Activated T-cell treated with anti-CD3 and anti-CD28 coated beads for 24 hours (primary cell): ENCODE measurements at places on chromosomes 13 and 19.

DNA sequence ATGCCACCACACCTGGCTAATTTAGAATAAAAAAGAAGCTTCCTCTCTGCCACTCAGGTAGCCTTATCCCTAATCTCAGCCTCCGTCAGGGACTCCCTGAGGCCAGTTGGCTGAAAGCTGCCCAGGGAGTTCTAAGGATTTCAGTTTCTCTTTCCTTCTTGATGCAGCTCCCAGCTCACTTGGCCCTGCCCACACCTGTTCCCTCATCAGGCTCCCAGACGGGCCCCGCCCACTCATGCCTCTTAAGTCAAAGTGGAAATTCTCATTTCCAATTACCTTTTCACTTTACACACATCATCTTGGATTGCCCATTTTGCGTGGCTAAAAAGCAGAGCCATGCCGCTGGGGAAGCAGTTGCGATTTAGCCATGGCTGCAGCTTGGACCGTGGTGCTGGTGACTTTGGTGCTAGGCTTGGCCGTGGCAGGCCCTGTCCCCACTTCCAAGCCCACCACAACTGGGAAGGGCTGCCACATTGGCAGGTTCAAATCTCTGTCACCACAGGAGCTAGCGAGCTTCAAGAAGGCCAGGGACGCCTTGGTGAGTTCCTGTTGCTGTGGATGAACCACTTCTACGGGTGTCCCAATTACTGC lies at the start of gene IFNL1:
Gene IFNL1 (plus strand): TSS at position 353 of the 591 bp plus-strand sequence. CDS start 15 bp downstream, at position 368.
- no peak for DNase-seq

GRCh38 chr19:29098863-29099481 lies 114.0 kb downstream of the UQCRFS1 start:
- no peak for DNase-seq

GRCh38 chr13:100115693-100116254 lies 26.9 kb downstream of the PCCA start:
- DNase-seq: no peak

GRCh38 chr13:111116856-111117255 lies 1.7 kb downstream of the ARHGEF7 start:
- no peak for DNase-seq

DNA sequence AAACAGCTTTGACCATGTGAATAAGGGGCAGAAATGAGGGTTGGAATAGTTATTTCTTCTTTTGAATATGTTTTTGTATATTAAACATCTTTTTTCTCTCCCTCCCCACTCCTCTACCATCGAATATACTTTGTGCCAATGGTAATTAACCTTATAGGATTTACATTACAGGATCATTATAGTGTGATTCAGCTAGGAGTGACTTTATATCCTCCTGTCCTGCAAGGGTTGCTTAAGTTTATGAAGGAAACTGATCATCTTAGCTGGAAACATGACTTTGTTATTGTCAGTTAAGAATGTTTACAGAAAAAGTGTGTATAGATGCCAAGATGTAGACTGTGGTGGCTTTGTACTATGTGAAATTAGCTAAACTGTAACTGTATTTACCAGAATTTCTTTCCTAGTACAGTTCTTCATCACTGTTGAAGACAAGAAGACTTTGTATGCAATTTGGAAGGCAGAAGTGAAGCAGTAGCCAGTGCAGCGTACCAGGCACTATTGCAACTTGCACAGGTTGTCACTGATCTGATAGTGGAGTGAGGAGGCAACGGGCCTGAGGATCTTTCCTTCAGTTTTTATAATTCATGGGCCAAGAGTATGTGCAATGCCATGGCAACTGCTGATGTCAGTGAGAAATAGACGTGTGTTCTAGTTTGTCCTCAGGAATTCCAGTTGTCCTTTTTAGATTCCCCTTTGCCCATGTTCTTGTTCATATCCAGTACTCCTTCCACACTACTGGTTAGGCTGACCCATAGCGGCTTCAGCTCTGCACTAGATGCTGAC lies 8.2 kb upstream of the PAN3 start:
- no peak for DNase-seq

DNA sequence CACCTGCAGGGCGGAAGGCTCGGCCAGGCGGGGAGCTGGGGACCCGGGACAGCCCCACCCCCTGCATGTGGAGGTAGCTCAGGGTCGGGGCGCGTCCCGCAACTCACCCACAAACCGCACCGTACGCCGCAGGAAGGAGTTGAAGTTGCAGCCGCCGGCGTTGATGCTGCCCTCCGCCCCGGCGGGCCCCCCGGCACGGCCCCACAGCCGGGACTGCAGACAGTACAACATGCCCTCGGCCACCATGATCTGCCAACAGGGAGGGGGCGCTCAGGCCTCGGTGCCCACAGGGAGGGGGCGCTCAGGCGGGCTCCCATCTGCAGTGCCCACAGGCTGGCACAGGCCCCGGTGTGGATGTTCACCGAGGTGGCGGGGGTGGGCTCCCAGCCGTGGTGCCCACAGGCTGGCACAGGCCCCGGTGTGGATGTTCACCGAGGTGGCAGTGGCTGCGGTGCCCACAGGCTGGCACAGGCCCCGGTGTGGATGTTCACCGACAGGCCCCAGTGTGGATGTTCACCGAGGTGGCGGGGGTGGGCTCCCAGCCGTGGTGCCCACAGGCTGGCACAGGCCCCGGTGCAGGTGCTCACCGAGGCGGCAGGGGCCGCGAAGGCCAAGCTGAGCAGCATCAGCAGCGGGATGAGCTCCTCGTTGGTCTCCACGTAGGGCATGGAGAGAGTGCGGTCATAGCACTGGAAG lies 6.5 kb downstream of the PLPPR3 start:
- no peak for DNase-seq

GRCh38 chr19:46975011-46975924 lies 44.4 kb upstream of the NPAS1 start:
- no peak for DNase-seq

- DNase-seq: no peak
Observed at GRCh38 chr19:291006-291521, at the start of gene PLPP2. Gene PLPP2, minus strand, starts transcription at chr19:291403. Its CDS starts 67 bp downstream, at chr19:291336.

DNA sequence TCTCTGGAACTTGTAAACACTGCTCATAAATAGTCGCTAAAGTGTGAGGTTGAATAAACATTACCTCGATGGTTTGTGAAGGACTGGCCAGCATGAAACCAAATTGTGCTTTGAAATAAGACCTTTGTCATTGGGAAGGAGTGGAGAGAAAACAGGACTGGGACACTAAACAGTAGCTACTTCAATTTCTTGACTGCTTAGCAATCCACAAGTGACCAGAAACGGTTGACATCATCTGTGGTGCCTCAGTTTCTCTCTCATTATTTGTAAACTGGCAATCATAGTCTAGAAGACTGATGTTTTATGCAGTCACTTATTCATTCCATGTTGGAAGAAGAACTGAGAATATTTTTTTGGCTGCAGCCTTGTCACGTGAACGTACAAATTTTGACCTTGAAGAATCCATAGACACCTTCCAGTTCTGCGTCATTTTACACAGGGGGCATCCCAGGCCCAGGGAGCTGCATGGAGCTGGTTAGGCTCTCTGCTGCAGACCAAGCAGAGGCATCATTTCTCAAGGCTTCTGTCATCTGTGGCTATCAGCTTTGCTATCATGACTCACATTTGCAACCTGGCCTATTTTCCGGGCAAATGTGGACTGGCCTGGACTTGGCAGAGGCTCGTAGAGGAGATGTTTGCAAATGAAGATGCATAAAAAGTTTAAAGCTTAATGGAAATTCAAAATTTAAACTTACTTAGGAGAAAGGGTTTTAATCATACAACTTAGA lies 391.8 kb downstream of the FGF9 start:
- no peak for DNase-seq

DNA sequence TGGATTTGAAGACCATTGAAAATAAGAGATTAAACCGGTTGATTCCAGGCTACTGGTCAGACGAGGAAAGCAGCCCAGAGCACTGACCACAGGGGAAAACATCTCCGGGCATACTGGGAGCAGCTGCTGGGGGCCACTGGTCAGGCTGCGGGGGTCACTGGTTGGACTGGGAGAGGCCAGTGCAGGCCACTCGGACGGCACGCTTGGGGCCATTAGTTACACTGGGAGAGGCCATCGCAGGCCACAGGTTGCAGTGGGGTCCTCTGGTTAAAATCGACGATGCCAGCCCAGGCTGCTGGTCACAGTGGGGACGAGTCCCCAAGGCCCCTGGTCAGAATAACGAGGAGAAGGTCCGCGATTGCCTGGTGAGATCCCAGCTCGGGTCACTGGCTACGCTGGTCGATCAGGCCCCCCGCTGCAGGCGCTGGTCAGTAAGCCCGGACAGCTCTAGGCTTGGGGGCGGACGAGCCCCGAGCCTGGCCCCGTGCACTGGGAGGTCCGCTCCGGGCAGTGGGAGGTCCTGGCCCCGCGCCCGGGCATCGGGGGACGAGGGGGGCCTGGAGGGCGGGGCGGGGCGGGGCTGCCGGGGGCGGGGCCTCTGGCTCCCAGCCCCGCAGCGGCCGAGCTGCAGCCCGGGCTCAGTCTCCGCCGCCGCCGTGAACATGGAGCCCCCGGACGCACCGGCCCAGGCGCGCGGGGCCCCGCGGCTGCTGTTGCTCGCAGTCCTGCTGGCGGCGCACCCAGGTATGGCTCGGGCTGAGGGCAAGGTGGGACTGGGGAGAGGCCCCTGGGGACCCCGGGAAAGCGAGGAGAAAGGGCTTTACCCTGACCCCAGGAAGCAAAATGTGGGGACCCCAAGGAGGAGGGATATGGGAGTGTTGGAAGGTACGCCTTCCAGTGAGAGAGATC lies at the start of gene BCAM:
Gene BCAM (plus strand): TSS at position 641 of the 909 bp plus-strand sequence. CDS start 22 bp downstream, at position 663.
- DNase-seq: no peak

DNA sequence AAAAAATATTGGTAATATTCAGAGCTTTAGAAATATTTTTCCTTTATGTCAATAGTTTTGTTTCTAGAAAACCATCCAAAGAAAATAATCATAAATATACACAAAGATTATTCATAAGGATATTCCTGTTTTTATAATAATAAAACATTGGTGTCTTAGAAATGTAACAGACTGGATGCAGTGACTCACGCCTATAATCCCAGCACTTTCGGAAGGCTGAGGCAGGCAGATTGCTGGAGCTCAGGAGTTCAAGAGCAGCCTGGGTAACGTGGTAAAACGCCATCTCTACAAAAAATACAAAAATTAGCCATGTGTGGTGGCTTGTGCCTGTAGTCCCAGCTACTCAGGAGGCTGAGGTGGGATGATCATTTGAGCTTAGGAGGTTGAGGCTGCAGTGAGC lies 106.8 kb downstream of the DHRS12 start:
- DNase-seq: no peak

GRCh38 chr19:35310811-35311465 lies 18.0 kb upstream of the CD22 start:
- no peak for DNase-seq

DNA sequence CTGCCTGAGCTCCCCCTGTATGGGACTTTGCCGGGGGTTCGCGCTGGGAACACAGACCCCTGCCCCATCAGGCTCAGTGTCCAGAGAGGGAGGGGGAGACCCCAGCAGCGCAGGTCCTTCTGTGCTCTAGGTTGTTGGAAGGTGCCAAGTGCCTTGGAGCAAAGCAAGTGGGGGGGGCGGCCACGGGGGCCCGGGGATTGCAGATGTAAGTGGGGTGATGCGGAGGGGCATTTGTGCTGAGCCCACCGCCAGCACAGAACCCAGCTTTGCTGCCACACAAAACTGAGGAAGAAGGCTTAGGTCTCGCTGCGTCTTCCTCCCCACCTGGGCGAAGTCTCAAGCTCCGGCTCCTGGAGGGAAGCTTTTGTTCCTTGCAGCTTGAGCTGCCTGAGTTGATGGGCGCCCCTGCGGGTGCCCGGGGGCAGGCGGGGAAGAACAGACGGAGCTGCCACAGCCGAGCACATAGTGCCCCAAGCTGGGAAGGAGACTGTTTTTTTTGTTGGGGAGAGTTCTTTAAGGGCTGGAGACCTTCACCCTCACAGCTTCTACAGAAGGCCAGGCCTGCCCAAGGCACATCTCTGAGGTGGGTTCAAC lies 1.5 kb upstream of the NTN5 start:
- no peak for DNase-seq

DNA sequence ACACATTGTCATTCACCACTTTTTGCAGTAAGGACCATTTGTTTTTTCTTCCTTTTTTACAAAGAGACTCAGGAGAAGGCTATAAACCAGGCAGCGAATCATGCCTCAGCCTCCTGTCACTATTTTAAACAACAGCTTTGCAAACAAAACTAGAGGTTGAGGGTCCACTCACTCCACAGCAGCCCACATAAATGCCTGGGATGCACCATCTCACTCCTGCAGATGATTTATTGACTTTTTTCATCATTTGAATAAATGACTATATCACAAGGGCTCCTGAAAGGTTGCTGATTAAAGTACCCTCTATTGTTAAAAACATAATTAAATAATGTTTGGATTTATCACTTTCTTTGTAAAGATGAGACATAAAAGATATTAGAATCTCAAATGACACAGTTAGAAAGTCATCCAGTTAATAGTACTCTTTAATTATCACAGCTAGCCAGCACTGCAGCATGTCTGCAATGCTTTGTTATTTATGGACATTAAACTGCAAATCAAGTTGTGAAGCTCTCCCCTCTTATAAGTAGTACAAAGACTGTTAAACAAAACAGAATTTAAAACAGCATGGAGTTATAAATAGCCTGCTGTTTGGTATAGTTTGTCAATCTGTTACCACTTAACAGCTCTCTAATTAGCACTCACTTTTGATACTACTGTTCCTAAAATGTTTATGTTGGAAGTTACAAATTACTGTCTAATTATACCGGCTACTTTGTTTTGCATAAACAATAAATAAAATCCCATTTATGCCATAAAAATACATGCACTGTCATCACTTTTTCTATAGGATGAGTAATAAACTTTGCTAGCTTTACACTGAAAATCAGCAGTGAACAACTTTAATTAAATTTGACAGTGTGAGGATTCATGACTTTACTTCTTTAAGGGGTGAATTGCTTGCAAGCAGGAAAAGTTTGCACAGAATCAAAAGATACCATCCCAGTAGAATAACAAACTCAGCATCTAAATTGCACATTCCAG lies 853.2 kb downstream of the UQCRFS1 start:
- DNase-seq: no peak

DNA sequence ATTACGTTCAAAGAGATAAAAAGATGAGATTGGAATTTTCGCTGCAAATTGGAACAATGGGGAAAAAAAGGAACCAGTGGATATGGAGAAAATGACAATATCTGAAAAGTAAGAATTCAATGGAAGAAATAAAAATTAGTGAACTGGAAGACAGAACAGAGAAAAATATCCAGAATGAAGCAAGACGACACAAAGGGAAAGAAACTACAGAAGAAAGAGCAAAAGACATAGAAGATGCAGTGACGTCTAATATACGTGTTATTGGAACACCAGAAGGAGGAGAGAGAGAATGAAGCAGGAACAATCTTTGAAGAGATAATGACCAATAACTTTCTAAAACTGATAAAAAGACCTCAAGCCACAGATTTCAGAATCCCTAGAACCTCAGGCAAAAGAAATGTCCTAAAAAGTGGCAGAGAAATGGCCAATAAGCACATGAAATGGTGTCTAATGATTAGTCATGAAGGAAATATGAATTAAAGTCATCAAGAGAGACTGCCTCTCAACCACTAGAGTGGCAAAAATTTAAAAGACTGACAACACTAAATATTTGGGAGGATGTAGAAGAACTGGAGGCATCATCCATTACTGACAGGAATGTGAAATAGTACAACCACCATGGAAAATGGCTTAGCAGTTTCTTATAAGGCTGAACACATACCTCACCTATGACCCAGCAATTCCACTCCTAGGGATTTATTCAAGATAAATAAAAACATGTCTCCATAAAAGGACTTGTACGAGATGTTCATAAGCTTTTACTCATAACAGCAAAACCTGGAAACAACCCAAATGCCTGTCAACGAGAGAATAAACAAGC lies 56.5 kb downstream of the GADD45B start:
- no peak for DNase-seq

- no peak for DNase-seq
Observed at GRCh38 chr13:43240278-43240677, 216.9 kb downstream of the DNAJC15 start.
